ENCODE measurements at places on chromosomes 7 and 10.
A peak's percentile ranks its signal among the peaks of the same experiment; 100 is the strongest.

DNA sequence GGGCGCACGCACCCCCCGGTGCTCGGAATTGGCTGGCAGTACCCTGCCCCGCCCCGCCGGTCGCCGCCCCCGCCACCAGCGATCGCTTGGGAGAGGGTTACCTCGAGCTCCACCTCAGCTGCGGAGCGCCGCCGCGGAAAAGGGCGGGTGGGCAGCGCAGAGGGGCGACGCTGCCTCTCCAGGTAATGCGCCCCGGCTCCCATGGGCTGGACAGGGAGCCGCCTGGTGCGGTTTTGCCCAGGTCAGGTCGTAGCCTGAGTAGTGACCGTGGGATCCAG, 1.3 kb downstream of the PFKFB3 start:
- peak; percentile 40 for DNase-seq

GRCh38 chr10:74460812-74461211, 309.8 kb downstream of the ADK start:
- no peak for DNase-seq

GRCh38 chr10:101816913-101817336, 1.3 kb downstream of the OGA start:
- DNase-seq, result no peak

DNA sequence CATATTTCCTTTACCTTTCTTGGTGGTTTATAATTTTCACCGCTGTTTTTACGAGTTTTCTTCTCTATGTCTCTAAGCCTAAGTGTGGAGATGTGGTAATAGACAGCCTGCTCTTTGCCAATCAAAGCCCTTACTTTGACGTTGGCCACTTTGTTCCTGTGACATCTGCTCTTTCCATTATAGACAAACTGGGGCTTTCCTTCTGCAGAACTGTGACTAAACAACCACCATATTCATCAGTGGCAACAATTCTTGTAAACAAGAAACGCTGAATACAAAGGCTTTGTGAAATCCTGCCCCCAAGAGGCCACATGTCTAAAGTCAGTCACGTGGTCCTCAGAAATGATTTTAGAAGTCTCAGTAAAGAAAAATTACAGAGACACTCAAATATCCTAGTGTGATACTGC, 59.6 kb upstream of the CAPZA2 start:
- peak; percentile 14 for DNase-seq

- DNase-seq, result no peak
Observed at GRCh38 chr7:31437250-31437865, 76.5 kb upstream of the ITPRID1 start.

DNA sequence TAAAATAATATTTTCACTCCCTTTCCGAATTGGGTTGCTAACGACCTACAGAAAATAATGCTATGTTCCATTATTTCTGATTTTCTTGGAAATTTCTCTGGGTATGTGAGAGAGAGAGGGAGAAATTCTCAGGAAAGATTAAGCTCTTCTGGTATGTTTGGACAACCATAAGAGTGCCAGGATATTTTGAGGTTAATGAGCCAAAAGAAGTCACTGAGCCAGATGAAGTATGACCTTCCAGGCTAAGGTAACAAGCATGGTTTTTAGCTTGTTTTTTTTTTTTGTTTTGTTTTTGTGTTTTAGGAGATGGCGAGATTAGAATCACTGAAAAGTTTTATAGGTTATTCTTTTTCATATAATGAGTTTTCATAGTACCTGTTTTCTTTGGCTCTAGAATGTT, 171.0 kb upstream of the FOXP2 start:
- no peak for DNase-seq

- no peak for DNase-seq
Observed at GRCh38 chr7:22610263-22610662, 110.3 kb upstream of the STEAP1B start.

GRCh38 chr7:90669492-90669891, 73.4 kb downstream of the CDK14 start:
- DNase-seq, result no peak

DNA sequence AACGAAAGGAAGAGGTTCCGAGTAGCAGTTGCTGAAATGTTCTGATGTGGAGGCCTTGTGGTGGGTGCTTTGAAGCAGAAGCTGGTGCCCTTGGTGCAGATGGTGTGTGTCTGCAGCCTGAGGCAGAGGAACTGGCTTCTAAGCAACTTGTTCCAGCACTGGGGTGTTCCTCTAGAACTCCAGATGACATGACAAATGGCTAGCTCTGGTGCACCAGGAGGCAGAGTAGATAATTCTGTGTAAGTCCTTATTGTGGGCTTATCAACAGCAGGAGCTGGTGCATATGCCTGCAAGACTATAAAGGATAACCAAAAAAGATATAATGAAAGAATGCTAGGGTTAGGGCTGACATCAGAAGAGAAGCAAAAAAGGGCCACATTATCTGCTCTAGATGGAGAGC, 76.5 kb downstream of the ARL5B start:
- no peak for DNase-seq

GRCh38 chr7:103129702-103130549, 19.0 kb downstream of the NAPEPLD start:
- no peak for DNase-seq

DNA sequence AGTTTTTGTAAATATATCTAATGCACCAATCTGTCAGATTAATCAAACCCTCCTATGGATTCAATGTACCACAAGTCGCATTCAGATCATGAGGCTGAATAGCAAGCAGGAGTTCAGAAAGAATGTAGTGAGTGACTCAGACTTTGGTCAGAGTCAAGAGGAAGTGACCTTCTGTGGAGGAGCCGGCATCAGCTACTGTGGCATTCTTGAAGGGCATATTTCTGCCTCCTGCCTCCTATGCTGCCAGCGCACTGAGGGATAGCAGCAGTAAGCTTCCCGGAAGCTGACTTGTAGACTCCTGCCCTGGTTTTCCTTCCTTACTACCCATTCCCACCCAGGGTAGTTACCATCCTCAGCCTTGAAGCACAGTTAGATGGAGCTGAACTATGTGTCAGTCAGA, 867.5 kb downstream of the NRG3 start:
- DNase-seq, result no peak

DNA sequence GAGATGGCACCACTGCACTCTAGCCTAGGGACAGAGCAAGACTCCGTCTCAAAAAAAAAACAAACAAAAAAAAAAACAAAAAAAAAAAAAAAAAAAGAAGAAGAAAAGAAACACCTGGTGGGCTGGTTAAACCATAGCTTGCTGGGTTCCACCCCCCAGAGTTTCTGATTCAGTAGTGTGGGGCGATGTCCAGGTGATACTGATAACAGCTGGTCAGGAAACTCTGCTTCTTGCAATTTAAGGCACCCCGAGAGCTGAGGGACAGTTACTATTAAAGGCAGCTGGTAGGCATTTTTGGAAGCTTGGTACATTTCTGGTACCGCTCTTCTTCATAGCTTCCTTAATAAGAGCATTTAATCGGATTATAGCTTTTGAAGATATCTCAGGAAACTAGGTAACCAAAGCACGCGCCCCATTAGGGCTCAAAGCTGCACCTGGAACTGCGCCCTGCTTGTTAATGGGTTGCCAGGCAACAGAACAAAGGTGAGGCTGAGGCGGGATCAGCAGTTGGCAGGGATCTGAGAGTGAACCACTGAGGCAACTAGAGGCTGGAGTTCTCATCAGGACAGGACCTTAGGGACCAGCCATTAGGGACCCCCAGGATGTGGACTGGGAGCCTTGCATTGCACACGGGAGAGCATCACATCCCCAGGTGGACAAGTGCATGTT, 6.5 kb upstream of the SDK1 start:
- no peak for DNase-seq

DNA sequence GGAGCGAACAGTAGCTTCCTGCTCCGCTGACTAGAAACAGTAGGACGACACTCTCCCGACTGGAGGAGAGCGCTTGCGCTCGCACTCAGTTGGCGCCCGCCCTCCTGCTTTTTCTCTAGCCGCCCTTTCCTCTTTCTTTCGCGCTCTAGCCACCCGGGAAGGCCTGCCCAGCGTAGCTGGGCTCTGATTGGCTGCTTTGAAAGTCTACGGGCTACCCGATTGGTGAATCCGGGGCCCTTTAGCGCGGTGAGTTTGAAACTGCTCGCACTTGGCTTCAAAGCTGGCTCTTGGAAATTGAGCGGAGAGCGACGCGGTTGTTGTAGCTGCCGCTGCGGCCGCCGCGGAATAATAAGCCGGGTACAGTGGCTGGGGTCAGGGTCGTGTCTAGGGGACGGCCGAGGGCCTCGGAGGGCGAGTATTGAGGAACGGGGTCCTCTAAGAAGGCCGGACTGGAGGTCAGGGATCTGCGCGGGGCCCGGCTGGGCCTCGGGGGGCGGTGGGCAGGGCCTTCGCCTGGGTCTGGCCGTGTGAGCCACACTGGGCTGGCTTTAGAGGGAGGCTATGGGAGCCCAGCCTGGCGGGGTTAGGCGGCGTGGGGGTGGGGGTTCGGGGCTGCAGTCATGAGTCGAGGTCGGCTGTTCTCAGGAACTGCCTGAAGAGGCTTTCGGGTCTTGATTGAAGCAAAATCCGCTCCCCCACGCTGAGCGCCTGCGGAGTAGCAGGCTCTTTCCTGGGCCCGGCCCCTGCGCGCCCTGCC, at the start of gene CDK1:
Gene CDK1 (plus strand): TSS at position 265 of the 757 bp plus-strand sequence. CDS start 1,688 bp downstream, outside the sequence.
- peak; percentile 93 for DNase-seq

GRCh38 chr10:62386356-62387320, 12.5 kb downstream of the ZNF365 start:
- no peak for DNase-seq

GRCh38 chr7:5012985-5013384, 32.7 kb upstream of the RBAK start:
- no peak for DNase-seq

DNA sequence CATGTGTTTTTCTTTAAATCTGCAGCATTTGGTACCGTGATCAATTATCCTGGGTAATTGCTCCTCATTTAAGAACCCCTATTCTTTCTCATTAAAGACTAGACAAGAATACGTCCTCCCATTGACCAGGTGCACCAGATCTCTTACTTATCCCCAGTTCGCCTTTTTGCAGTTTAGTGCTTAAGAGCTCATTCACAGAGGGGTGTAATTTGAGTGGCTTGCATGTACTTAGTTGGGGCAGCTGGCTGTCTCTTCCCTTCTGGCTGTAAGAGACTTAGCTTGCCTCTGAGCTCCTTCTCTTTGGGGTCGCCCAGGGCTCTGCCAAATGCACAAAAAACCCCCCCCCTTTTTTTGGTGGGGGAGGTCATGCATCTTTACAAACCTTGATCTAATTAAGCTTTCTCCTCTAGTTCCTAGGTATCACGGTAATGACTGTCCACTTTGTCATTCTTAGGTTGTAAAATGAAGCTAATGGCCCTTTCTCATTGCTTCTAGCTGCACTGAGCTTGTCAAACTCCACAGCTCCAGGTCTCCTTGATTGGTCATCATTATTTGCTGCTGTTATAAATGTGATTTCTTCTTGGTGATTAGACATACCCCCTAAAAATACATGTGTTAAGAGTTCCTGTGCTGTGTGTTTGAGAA, 26.3 kb downstream of the GAD2 start:
- DNase-seq, result no peak

DNA sequence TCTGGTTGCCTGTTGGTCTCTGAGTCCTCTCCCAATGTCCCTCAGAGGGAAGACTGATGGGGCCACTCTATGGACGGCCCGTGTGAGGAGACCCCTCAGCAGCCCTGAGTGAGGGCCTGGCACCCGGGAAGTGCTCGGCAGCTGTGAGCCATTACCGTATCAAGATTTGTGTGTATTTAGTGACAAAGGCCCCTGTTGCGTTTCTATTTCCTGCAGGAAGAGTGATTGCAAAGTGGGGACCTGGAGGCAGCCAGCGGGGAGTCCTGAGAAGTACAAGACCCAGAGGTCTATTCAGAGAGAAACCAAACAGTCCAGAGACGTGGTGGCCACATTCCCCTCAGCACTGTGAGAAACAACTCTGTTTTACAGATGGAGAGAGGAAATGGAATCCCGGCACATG, 51.1 kb upstream of the CHST15 start:
- no peak for DNase-seq

- no peak for DNase-seq
Observed at GRCh38 chr10:79234391-79235315, 112.6 kb upstream of the PPIF start.

DNA sequence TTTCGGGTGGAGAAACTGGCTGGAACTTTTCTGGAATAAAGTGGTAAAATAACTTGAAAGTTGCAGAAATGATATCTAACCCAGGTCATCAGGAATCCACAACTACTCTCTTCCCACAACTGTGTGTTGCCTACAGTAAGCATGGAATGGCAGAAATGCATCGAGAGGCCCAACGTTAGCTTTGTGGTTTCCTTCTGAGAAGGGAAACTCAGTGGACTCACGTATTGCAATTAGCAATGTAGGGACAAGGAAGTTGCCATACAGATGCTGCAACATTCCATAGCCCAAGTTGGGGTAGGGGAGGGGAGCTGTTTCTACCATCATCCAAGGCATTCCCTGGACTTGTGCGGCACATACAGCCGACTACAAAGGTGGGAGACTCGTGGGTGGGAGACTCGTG, 1.9 kb downstream of the PON1 start:
- DNase-seq, result no peak

DNA sequence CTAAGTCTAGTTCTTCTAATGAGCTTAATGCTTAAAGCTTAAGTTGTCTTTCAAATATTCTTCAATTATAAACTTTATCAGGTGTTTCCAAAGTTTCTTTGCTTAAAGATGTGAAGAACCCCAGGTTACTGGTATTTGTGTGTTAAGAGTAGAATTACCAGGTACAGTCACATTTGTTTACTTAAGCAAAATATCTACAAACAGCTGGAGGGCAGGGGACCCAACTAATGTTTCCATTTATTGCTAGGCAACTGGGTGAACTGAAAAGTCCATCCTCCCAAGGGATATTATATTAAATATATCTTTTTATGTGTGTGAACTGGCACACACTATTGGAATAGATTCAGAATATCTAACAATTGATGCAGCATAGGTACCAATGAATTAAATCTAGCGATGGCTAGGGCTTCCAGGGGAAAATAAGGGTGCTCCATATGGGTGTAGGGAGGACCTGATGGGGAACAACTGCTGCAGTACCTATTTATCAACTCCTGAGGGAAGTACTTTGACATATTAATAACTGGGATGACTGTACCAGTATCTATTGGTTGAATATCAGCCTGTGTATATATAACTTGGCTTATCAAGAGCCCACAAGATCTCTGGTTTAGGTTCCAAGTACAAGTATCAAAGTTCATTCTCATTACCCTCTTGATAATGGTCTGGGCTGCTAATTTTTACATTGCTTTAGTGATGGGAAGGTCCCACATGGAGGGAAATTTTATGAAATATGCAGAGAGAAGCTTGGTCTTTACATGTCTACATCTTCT, 10.3 kb upstream of the AGR3 start:
- DNase-seq, result no peak

DNA sequence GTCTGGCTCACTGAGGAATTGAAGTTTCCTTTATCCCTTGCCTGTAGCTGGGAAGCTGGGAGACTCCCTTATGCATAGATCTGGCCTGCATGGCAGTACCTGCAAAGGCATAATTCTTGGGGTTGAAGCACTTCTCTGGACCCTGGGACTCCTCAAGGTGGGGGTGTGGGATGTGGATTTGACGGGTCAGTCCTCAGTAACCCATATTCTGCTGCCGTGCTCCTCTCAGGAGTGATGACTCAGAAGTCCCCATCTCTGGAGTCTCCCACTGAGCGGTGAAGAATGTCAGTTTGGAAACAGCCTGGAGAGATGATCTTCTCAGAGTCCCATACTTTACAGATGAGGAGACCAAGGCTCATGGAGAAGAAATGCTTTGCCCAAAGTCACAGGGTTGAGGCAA, 49.0 kb downstream of the SORCS3 start:
- DNase-seq, result no peak

- DNase-seq, result no peak
Observed at GRCh38 chr7:158508802-158509385, 78.7 kb downstream of the PTPRN2 start.
